Immature natural killer cell (primary cell): ENCODE measurements at places on chromosomes 7 and 10. TPM values are rescaled to one million over a fixed set of nuclear protein-coding genes. Genes with fewer than 3 reads are reported as not detected.

DNA sequence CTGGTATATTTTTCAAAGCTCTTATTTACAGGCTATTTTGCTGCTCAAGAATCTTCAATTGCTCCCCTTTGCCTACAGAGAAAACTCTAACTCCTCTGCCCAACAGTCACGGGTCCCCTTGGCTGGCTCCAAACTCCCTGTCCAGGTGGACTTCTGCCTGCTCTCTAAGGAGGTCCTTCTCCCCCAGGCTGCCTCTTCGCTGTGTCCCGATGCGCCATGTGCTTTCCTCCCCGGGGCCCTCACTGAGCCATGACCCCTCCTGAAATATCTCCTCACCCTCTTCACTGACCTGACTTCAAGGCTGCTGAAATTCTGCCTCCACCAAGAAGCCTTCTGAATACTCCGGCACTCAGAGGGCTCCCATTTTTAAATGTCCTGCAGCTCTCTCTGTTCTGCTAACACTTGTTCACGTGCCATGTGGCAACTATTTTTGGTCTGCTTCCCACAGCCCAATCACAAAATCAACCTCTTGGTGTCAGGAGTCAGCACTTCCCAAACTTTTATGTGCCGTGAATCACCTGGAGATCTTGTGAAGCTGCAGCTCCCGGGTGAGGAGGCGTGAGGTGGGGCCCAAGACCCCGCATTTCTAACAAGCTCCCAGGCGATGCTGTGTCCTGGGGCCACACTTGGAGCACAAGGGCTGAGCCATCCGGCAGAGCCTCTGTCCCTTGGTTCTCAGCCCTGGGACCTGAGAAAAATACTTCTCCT is 85.7 kb upstream of the COL13A1 start:
- no peak for DNase-seq

CRYGN gene
- not detected for polyA plus RNA-seq

DNA sequence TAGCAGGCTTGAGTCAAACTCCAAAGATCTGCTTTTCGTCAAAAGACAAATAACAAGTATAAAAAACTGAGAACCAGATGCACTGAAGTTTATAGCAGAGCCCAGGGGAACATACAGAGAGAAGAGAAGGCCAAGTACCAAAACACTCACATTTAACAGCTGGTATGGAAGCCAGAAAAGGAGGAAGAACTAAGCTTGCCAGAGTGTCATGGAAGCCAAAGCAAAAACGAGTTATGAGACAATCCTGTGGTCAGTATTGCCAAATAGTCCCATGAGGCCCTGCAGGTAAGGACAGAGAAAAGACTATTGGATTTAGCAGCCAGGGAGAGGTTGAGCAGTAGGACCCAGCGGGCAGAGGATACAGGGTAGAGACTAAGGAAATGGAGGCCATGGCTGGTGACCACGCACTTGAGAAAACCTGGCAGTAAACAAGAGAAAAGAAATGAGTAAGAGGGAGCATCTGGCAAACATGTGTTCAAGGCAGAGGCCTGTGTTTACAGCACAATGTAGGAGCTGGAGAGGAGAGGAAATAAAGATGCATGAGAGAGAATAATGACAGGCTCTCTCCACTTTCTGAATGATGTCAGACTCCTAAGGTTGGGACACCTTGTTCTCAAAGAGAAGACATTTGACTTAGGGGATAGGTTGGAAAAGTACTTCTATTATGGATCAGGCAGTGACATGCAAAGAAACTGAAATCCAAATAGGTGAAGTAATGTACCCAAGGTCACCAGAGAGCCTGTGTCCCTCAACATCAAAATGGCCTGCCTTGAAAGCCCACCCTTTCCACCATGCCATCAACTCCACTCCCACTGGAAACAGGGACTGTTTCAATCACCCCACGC is 9.1 kb downstream of the CREB3L2 start:
- no peak for DNase-seq

ANKRD30A gene
- polyA plus RNA-seq = not detected

LLCFC1 gene
- not detected for polyA plus RNA-seq

- DNase-seq = no peak
Observed at GRCh38 chr10:112280205-112280921, 2.8 kb upstream of the TECTB start.

VSTM2A gene
- not detected for polyA plus RNA-seq

GRCh38 chr7:44969049-44969700 is 9.6 kb downstream of the MYO1G start:
- no peak for DNase-seq
